ENCODE measurements at places on chromosomes 6 and 20. TPM values are rescaled to one million over a fixed set of nuclear protein-coding genes. Genes with fewer than 3 reads are reported as not detected.
A peak's percentile ranks its signal among the peaks of the same experiment; 100 is the strongest.

The TBX18 gene
- not detected for total RNA-seq

The TRPC4AP gene
- 43.1 TPM for total RNA-seq

The RFX6 gene
- total RNA-seq, result not detected

The BCAS1 gene
- 0.06 TPM for total RNA-seq

The LMBRD1 gene
- 15.2 TPM for total RNA-seq

The C4A gene
- total RNA-seq, result 2.2 TPM

The SLC22A2 gene
- not detected for total RNA-seq

The PACSIN1 gene
- 0.19 TPM for total RNA-seq

- no peaks in the 10 kb centered on the region for H3K4me1 ChIP-seq
- no peak for DNase-seq
- H3K36me3 ChIP-seq, result no peaks in the 10 kb centered on the region
- H3K27ac ChIP-seq, result no peak overlapping the region
- peaks cover 4% of the 10 kb centered on the region for H3K27me3 ChIP-seq
These were observed 12.8 kb upstream of the PNRC1 start for GRCh38 chr6:89067796-89068195.

DNA sequence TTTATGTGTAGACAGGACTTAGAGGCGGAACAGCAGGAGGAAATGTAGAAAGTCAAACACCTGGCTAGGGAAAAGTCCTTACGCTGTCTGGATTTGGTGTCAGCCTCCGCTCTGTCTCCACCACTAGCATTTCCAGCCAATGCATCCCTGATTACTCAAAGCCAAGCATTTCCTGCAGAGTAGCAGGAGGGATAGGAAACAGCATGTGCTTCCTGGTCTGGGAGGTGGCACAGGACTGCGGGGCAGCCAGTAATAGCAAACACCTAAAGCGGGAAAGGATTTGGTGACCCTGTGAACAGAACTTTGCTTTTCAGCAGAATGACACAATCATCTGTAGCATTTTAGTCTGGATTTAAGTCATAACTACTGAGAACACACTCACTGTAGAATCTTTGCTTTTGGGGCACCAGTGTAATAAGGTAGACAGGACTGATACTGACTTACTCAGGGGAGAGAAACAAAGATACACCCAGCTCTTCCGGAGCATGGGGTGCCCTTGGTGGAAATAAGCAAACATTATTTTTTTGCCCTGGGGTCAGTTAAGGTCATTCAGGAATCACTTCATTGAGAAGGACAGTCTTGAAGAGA, 133.3 kb upstream of the AHI1 start:
- no peak for DNase-seq
- H3K4me1 ChIP-seq, result peaks cover 10% of the 10 kb centered on the region
- no peak overlapping the region for H3K27ac ChIP-seq
- peaks cover 19% of the 10 kb centered on the region for H3K27me3 ChIP-seq
- peaks cover 15% of the 10 kb centered on the region for H3K36me3 ChIP-seq

DNA sequence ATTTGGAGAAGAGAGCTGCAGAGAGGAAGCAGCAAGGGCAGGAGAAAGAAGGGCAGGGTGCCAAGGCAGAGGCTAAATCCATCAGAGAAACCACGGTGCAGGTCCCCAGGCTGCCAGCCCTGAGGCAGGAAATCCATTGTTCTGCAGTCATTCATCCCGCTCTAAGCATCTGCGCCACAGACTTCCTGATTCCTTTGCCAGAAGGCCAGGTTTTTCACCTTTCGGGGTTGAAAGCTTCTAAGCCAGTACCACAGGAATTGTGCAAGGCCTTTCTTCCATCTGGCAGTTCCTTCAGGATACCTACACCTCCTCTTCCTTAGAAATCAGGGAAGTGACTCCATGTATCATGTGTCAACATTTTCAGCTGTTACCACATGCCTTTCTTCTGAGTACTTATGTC, 45.6 kb downstream of the ADGRF5 start:
- DNase-seq, result no peak
- H3K4me3 ChIP-seq, result no peak overlapping the region
- no peak overlapping the region for H3K27ac ChIP-seq
- peaks cover 19% of the 10 kb centered on the region for H3K27me3 ChIP-seq
- H3K4me1 ChIP-seq, result no peaks in the 10 kb centered on the region

- DNase-seq, result no peak
- H3K27ac ChIP-seq, result no peak overlapping the region
- peaks cover 2% of the 10 kb centered on the region for H3K4me1 ChIP-seq
- no peaks in the 10 kb centered on the region for H3K36me3 ChIP-seq
These were observed 650.5 kb downstream of the UTRN start for GRCh38 chr6:144935661-144936060.

- H3K4me1 ChIP-seq, result no peaks in the 10 kb centered on the region
- H3K4me3 ChIP-seq, result no peak overlapping the region
- peaks cover 9% of the 10 kb centered on the region for H3K27me3 ChIP-seq
- no peaks in the 10 kb centered on the region for H3K36me3 ChIP-seq
- DNase-seq, result no peak
- H3K27ac ChIP-seq, result no peak overlapping the region
These were observed 100.0 kb upstream of the NRSN1 start for GRCh38 chr6:24026050-24026449.

GRCh38 chr6:132131758-132132157, 180.6 kb upstream of the CCN2 start:
- peak overlapping the region; percentile 31 for H3K27ac ChIP-seq
- H3K4me1 ChIP-seq, result no peaks in the 10 kb centered on the region
- no peak for DNase-seq
- H3K4me3 ChIP-seq, result no peak overlapping the region

DNA sequence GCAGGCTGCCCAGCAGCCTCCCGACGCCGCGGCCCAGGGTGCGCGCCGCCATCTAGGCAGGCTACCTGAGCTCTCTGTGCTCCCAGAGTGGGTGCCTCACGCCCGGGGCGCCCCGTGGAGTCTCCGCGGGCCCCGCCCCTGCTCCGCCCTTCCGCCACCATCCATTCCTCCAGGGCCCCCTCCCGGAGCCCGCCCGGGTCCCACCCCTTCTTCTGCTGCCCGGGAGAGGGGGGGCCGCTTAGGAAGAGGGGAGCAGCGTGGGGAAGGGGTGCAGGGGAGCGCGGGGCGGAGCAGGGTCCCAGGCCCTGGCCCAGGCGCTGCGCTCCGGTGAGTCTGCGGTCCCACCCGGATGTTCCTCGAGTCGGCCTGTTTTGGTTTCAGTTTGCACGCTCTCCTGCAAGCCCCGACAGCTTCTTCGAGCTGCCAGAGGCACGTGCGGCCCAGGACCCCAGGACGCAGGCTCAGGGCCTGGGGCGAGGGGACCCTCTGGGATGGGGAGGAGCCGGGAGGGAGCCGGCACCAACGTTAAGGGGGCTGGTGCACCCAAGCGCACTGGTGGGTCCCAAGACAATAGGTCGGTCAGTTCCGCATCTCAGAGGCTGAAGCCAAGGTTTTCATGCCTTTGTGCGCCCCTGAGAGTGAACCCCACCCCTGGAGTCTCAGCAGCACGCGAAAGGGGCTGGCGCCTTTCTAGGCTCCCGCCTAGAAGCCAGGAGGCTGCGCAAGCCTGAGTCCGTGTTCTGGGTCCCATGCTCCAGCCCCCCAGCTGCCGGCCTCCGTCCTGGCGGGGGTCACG, at the start of gene ACSS1:
Gene ACSS1 (minus strand): TSS at position 89 of the 796 bp plus-strand sequence. CDS start 37 bp downstream, at position 52.
- H3K36me3 ChIP-seq, result no peaks in the 10 kb centered on the region
- no peaks in the 10 kb centered on the region for H3K27me3 ChIP-seq
- DNase-seq, result peak; percentile 77

DNA sequence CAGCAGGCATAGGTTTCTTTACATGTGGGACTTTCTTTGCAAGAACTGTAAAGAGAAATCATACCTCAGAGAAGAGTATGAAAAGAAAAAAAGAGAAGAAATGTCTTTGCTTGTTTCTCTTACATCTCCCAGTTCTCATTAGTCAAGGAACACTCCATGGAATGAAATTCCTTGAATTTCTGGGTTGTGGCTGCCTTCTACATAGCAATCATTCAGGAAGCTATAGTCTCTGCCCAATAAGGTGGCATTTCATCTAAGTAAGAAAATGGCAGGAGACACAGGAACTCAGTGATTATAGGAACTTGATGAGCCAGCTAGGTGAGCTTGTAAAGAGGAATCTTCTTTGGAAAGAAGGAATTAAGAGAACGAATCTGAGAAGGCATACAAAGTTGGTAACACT, 197.0 kb upstream of the FKBP1C start:
- no peaks in the 10 kb centered on the region for H3K4me1 ChIP-seq
- H3K27me3 ChIP-seq, result no peaks in the 10 kb centered on the region
- no peaks in the 10 kb centered on the region for H3K36me3 ChIP-seq
- no peak overlapping the region for H3K4me3 ChIP-seq
- no peak for DNase-seq
- no peak overlapping the region for H3K27ac ChIP-seq

DNA sequence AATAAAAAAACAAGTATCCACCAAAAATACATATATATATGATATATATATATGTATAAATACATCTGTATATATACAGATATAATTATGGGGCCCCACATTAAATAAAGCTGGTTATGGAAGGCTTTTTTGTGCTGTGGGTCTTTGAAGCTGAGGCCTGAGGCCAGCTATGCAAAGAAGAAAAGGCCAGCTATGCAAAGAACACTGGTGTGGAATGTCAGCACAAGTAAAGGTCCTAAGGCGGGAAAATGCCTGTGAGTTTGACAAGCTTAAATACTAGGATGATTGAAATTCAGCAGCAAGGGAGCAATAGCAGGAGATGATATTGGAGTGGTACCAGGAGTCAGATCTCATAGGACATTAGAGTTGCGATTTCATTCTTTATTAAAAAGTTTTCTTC, 25.2 kb downstream of the ADGRF1 start:
- H3K36me3 ChIP-seq, result no peaks in the 10 kb centered on the region
- H3K4me1 ChIP-seq, result no peaks in the 10 kb centered on the region
- H3K27ac ChIP-seq, result no peak overlapping the region
- peaks cover 6% of the 10 kb centered on the region for H3K27me3 ChIP-seq
- DNase-seq, result no peak

- H3K27ac ChIP-seq, result no peak overlapping the region
- H3K4me1 ChIP-seq, result peaks cover 21% of the 10 kb centered on the region
- H3K36me3 ChIP-seq, result peaks cover 9% of the 10 kb centered on the region
- no peak overlapping the region for H3K4me3 ChIP-seq
- DNase-seq, result no peak
- H3K27me3 ChIP-seq, result no peaks in the 10 kb centered on the region
These were observed 2.2 kb upstream of the CENPB start for GRCh38 chr20:3788685-3789155.

- DNase-seq, result no peak
- no peaks in the 10 kb centered on the region for H3K36me3 ChIP-seq
- peaks cover 21% of the 10 kb centered on the region for H3K27me3 ChIP-seq
- no peaks in the 10 kb centered on the region for H3K4me1 ChIP-seq
- no peak overlapping the region for H3K27ac ChIP-seq
These were observed 93.3 kb downstream of the CDH22 start for GRCh38 chr20:46214824-46215488.

GRCh38 chr6:1190366-1190765, 121.5 kb upstream of the FOXQ1 start:
- H3K27me3 ChIP-seq, result peaks cover 21% of the 10 kb centered on the region
- no peaks in the 10 kb centered on the region for H3K4me1 ChIP-seq
- H3K36me3 ChIP-seq, result no peaks in the 10 kb centered on the region
- DNase-seq, result no peak

GRCh38 chr6:135906542-135906941, 55.0 kb downstream of the PDE7B start:
- H3K27ac ChIP-seq, result no peak overlapping the region
- DNase-seq, result no peak
- H3K4me3 ChIP-seq, result no peak overlapping the region
- H3K27me3 ChIP-seq, result no peaks in the 10 kb centered on the region
- H3K36me3 ChIP-seq, result no peaks in the 10 kb centered on the region

GRCh38 chr6:11328613-11329247, 96.3 kb upstream of the NEDD9 start:
- H3K27ac ChIP-seq, result no peak overlapping the region
- no peak overlapping the region for H3K4me3 ChIP-seq
- H3K4me1 ChIP-seq, result peaks cover 80% of the 10 kb centered on the region
- H3K36me3 ChIP-seq, result peaks cover 46% of the 10 kb centered on the region
- no peaks in the 10 kb centered on the region for H3K27me3 ChIP-seq

DNA sequence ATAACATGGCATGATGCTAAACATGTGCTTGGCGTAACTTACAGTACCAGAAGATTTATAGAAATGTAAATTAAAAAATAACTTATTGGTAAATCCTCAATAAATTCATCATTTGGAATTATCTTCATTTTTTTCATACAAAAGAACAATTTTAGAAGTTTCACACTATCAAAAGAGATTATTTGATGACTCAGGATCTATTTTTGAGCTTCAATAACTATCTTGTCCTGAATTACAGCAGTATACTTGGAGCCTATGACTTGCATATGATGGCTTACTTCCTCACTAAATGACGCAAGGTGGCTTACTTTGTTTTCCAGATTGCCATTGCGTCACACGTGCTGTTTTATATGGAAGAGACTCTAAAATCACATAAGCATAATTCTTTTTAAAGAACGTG, 49.2 kb downstream of the KHDRBS2 start:
- DNase-seq, result no peak
- no peak overlapping the region for H3K4me3 ChIP-seq
- no peaks in the 10 kb centered on the region for H3K27me3 ChIP-seq
- no peaks in the 10 kb centered on the region for H3K36me3 ChIP-seq

GRCh38 chr6:135743476-135743875, 108.0 kb upstream of the PDE7B start:
- peaks cover 5% of the 10 kb centered on the region for H3K4me1 ChIP-seq
- H3K27ac ChIP-seq, result no peak overlapping the region
- peaks cover 5% of the 10 kb centered on the region for H3K27me3 ChIP-seq
- no peaks in the 10 kb centered on the region for H3K36me3 ChIP-seq
- DNase-seq, result no peak

DNA sequence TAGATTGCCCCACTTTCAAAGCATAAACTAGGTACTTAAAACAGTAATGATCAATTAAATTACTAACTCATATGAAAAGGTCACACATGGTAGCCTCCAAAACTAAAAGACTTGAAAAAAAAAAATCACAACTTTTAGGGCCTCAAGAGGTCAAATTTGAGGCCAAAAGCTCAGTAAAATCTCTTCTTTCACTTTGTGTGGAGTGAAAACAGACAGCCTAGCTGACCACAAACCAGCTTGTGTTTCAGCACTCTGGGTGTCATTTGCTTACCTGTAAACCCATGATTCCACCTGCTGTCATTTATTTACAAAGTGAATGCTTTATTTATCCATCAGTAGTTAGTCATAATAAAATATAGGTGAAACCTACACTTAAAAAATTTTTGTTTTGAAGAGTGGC, 34.0 kb downstream of the GNAS start:
- H3K4me1 ChIP-seq, result peaks cover 25% of the 10 kb centered on the region
- no peak overlapping the region for H3K4me3 ChIP-seq
- H3K36me3 ChIP-seq, result peaks cover 3% of the 10 kb centered on the region
- H3K27ac ChIP-seq, result no peak overlapping the region
- no peak for DNase-seq

- peaks cover 18% of the 10 kb centered on the region for H3K4me1 ChIP-seq
- H3K27ac ChIP-seq, result no peak overlapping the region
- H3K36me3 ChIP-seq, result peaks cover 11% of the 10 kb centered on the region
- DNase-seq, result no peak
These were observed 1.2 kb upstream of the TOX2 start for GRCh38 chr20:43913291-43914025.

DNA sequence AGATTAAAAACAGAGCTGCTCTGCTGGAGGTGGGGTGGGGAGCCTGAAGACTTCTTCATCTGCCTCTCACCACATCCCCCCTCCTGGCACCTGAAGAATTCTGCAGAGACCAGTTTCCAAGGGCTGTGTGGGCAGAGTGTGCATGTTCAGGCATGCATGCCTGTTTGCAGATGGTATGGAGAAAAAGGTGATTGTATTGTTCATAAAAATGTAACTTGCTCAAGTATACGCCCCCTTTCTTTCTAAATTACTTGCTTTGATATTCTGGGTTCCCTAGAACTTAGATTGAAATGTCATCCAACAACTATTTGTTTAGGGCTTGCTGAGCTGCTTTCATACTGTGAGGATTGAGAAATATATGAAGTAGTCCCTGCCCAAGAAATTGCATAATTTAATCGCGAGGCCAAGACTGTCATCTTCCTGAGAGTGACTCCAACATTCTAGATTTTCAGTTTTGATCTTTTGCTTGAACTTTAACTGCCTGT, 83.6 kb downstream of the LCA5 start:
- DNase-seq, result no peak
- no peaks in the 10 kb centered on the region for H3K4me1 ChIP-seq
- H3K4me3 ChIP-seq, result no peak overlapping the region
- no peaks in the 10 kb centered on the region for H3K36me3 ChIP-seq
